ENCODE measurements at places on chromosomes 12 and 14.

DNA sequence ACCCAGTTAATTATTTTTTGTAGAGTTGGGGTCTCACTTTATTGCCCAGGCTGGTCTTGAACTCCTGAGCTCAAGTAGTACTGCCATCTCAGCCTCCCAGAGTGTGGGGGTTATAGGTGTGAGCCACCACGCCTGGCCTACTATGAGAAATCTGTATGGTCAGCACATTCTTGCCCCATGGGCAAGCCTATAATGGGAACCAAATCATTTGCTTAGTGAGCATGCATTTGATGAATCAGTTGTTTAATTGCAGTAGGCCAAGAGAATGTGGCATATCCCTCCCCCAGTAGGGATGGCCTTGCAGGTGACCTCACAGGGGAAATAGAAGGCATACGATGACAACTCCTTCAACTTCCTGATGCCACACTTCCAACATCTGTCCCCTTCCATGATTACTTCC lies 122.7 kb downstream of the DIP2B start:
- no peak for DNase-seq

DNA sequence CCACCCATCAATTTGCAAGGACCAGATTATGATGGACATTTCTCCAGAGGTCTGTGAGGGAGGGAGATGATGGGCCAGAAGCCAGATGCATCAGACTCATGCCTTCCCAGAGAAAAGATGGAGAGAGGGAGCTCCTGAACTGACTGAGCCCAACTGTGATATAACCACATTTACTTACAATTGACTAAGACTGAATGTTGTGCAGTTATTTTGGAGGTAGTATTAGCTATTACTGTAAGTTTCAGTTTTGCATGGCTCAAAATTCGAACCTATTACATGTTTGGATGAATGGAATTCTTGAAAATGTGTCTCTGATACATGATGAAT lies 211.1 kb upstream of the SFSWAP start:
- DNase-seq: no peak

- no peak for DNase-seq
Observed at GRCh38 chr12:106767206-106767605, 7.3 kb upstream of the RIC8B start.

DNA sequence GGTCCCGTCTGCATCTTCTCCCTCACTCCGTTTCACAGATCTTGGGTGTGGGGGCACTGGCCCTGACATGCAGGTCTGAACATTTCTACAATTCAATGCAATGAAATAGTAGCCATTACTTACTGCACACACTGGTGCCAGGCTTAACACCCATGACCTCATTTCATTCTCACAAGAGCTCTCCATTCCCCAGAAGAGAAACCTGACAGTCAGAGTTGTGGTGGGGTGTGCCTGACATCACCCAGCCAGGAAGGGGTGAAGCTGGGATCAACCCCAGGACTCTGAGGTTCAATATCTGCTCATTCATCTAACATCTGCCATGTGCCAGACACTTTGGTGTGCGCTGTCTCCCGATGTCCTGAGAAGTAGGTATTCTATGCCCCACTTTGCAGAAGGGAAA lies 34.7 kb downstream of the MVK start:
- DNase-seq: no peak

- DNase-seq: no peak
Observed at GRCh38 chr12:31855427-31855826, 103.8 kb upstream of the RESF1 start.

DNA sequence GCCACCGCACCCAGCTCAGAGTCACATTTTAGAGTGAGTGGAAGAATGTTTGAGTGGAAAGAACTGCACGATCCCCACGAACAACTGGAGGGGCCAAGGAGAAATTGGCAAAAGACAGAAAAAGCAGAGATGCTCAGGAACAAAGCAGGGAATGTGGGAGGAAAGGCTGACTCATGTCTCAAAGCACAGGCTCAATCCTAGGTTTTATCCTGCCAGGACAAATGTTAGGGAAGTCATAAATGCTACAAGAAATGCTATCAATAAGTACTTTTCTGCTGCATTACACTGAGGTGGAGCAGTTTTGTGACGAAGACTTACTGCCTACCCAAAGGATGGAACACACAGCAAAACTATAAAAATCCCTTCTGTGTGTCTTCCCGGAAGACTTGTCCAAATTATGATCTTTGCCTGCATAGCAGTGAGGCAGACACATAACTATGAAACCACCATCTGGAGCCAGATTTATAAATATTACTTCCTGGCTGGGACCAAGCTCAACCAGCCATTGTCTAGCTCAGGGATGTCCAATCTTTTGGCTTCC lies 26.7 kb downstream of the NIN start:
- no peak for DNase-seq

- no peak for DNase-seq
Observed at GRCh38 chr14:54425537-54426274, 15.5 kb downstream of the CNIH1 start.

- peak; percentile 78 for DNase-seq
Observed at GRCh38 chr14:68794130-68794850, 1.4 kb upstream of the ZFP36L1 start.

- no peak for DNase-seq
Observed at GRCh38 chr12:84329938-84330337, 582.7 kb downstream of the SLC6A15 start.

- DNase-seq: no peak
Observed at GRCh38 chr14:33964599-33965317, 13.9 kb upstream of the EGLN3 start.

GRCh38 chr12:59087077-59087673 lies 166.9 kb upstream of the LRIG3 start:
- no peak for DNase-seq

GRCh38 chr12:45660330-45660729 lies 69.2 kb upstream of the ARID2 start:
- DNase-seq: no peak

GRCh38 chr14:51846631-51847488 lies 13.6 kb upstream of the GNG2 start:
- DNase-seq: peak; percentile 85

DNA sequence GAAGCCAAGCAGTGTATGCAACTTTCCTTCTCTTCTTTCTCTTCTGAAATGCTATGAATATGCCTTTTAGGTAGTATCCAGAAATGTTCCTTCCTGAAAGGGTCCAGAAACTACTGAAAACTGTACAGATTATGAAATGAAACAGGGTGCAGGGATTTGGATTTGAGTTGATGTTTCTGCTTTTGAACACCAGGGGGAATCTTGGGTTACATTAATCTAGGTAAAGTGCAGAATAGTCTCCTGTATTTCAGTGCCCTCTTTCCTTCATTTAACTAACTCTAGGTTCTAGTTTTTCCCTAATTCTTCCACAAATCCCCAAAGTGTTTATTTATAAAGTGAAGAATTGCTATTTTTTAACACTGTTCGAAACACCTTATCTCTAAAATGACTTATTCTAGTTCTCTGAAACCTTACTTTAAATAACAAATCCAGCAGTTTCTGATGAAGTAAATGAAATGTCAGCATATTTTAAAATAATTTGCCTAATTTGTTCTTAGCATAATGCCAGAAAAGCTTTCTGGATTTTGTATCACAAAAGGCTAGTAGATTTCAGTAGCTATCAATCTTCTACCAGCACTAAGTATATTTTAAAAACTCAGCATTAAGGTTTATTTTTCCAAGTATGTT lies 111.9 kb downstream of the LRRK2 start:
- DNase-seq: no peak

- DNase-seq: no peak
Observed at GRCh38 chr14:24172261-24172860, 481 bp downstream of the REC8 start.

DNA sequence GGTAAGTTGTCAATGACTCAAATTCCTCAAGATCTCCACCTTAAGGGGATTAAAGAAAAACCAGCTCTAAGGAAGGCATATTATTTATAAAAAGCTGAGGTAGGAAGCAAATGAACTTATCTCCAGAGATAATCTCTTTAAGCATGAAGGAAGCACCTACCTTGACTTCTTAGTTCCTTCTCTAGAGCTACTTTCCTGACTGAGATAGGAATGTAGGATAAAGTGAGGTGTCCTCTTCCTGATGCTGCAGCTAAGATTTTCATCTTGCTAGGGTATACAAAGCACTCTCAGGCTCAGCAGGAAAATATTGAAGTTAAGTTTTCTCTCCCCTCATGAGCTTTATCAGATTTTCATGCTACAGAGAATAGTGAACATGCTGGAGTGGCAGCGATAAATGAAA lies 163.0 kb upstream of the E2F7 start:
- no peak for DNase-seq

- DNase-seq: no peak
Observed at GRCh38 chr12:116406529-116406928, 129.0 kb upstream of the MED13L start.

DNA sequence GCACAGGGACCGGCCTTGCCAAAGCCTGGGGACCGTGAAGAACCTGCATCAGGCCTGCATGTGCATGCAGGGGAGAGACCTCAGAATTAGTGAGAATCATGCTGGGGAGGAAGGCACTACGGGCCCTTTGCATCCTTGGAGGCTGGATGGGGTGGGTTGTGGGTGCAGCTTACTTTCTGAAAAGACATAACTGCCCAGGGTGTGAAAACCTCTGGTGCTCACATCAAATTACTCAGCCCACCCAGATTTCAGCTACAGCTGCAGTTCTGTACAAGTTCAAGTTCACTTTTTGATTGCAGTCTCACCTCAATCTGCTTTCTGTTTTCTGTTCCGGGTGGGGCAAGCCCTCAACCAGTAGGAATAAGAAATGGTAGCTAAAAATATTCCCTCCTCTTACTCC lies 130.6 kb downstream of the SLC15A4 start:
- DNase-seq: no peak

DNA sequence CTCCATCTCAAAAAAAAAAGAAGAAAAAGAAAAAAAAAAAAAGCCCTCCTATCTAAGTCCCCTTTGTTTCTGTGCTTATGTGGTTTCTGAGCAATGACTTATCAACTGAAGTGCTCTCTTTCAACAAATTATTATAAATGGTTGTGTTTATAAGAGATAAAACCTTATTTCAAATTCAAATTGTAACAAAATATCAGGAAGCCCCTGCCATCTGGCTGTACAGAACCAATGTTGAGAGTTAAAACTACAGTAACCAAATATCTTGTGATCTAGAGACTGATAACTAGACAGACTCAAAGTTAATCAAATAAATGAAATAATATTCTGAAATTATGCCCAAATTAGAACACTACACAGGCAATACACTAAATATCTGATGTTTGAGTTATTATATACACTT lies 143.0 kb upstream of the CPNE8 start:
- no peak for DNase-seq

- DNase-seq: no peak
Observed at GRCh38 chr14:30297876-30298795, 260.8 kb upstream of the G2E3 start.

- no peak for DNase-seq
Observed at GRCh38 chr14:42513837-42514236, 907.2 kb downstream of the LRFN5 start.

DNA sequence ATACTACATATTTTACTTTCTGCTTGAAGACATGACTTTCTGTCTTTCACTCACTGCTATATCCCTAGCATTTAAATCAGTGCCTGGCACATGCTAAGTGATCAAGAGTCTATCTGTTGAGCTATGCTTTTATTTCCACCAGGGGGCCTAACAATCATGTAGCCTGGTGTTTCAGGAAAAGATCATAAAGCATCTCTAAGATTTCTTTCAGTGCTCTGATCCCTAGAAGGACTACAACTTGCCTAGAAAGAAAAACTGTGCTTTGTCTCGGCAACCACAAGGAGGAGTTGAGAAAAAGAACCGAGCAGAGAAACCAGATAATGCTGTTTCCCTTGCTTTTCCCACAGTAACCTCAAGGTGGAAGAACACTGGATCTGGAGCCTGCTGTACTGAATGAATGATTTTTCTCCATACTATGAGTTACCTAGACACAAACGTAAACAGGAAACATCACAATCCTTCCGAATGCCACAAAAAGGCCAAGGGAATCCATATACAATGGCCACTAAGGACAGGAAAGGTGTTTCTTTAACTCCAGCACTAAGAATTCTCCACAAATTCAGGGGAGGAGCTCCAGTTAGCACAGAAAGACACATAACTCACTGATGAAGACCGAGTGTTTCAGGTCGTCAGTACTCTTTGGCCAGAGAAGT lies 1.2 kb downstream of the CRY1 start:
- no peak for DNase-seq

- DNase-seq: no peak
Observed at GRCh38 chr12:68786929-68787328, 21.0 kb upstream of the MDM2 start.

GRCh38 chr14:99725774-99726537 lies 41.9 kb downstream of the CYP46A1 start:
- DNase-seq: no peak

DNA sequence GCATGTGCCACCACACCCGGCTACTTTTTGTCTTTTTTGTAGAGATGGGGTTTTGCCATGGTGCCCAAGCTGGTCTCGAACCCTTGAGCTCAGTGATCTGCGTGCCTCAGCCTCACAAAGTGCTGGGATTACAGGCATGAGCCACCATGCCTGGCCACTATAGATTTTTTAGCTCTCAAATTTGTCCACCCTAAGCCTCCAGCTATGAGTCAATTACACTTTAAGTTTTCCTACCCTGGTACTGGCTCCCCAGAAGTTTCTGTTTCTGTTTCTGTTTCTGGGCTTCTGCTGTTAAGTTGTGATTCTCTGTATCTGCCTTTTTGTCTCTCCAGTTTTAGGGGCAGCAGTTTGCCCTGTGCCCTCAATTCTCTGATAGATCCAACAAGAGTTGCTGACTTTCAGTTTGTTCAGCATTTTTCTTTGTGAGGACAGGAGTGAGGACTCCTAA lies 4.4 kb upstream of the TINF2 start:
- no peak for DNase-seq

GRCh38 chr12:41507286-41507685 lies 319.2 kb downstream of the PDZRN4 start:
- no peak for DNase-seq

DNA sequence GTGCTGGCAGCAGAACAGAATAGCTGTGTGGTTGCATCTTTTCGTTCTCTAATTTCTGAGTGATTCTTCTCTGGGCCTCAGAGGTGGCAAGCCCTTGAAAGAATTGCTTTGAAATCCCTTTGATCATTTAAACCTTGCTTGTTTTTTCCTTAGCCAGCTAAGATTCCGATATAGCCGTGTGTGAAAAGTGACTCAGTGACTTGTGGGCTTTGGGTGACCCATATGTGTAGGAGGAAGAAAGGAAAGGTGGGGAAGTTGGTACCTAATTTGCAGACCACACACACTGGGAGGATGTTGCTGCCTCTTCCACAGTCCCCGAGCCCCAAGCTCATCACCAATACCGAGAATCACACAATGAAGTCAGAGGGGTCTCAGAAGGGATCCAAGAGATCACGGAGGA lies 18.8 kb downstream of the SLC24A4 start:
- DNase-seq: peak; percentile 46

- DNase-seq: no peak
Observed at GRCh38 chr14:70898111-70898745, 9.0 kb upstream of the PCNX1 start.

DNA sequence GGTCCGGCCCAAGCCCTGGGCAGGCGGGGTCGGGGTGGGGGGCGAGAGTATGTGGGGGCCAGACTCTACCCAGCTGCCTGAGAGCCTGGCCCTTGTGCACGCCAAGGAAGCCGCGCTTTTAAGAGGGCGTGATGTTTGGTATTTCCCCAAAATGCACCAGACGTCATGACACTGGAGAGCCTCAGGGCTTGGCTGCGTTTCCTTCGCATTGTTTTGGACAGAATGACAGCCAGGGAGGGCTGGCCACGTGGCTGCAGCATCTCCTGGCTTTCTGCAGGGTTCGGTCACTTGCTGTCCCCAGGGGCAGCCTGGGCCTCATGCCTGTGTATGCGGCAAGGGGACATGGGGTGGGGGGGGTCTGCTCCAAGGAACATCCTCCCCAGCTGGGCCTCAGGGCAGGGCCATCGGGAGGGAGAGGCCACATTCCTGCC lies 16.1 kb upstream of the NUDT14 start:
- no peak for DNase-seq

GRCh38 chr12:117547209-117547608 lies 185.8 kb upstream of the NOS1 start:
- DNase-seq: no peak

Data from activated T-cell treated with anti-CD3 and anti-CD28 coated beads for 24 hours (primary cell).